SW480 (cell line): ENCODE measurements at places on chromosomes 6 and 20.

DNA sequence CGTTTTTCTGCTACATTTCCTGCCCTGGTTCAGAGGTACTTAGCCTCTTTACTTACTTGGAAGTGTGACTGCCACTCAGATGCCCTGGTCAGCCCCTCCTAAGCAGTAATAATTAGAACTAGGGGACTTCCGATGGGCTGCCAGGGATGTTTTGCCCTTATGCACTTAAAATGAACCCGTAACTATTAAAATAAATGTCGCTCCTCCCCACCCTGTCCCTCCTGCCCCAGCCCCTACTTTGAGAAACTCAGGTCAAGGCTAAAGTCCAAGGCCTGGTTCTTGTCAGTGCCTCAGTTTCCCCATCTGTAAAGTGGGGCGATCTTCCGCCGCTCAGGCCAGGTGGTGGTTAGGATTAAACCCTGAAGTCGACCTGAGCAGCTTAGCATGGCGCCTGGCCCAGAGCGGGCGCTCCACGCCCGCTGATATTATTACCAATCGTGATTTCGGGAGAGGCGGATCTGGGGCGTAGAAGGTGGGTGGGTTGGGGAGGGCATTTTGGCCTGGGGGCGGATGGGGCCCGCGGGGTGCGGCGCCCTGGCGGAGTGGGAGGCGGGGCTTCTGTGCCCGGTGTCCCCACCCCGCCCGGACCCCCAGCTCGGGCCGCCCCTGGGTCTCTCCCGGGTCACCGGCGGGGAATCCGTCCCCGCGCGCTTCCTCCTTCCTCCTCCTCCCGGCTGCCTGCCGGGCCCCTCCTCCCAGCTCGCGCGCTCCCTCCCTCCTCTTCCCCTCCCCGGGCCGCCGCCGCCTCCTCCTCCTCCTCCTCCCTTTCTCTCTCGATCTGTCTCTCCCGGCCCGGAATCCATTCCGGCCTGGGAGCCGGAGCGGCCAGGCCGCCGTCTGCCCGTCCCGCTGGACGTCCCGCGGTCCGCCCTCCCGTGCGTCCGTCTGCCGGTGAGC is at the start of gene SRC:
Gene SRC (plus strand): TSS at position 802 of the 897 bp plus-strand sequence. CDS start 38,014 bp downstream, outside the sequence.
- DNase-seq, result peak; percentile 74

DNA sequence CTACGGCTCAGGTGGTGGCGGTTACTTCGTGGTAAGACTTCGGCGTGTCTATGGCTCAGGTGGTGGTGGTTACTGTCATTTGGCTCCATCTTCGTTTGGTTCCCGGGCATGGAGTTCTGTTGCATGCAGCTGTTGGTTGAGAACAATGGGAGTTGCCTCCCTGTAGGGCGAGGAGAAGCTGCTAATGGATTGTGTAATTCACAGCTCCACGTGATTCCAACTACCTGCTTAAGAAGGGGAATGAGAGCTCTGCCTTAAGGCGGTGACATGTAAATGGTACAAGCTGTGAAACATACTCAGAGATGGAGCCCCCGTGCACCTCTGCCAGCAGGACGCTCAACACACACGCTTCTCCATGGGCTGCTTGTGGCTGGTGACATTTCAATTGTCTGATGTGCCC is 12.4 kb upstream of the DACT2 start:
- DNase-seq, result no peak

DNA sequence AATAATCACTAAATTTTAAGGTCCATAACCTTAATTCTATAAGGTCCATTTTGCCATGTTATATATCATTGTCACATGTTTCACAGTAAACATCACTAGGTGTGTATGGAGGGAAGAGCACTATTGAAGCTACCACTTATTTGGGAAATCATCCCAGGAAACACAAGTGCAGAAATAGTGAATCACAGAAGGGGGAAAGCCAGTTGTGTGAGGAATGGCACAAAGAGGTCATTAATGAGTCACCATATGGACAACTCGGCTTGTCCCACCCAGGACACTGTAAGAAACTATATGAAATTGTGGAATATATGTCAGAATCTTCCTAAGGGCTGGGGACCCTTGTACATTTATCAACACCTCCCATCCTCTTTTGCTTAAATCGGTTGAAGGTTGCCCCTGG is 13.7 kb downstream of the BTN3A1 start:
- no peak for DNase-seq

DNA sequence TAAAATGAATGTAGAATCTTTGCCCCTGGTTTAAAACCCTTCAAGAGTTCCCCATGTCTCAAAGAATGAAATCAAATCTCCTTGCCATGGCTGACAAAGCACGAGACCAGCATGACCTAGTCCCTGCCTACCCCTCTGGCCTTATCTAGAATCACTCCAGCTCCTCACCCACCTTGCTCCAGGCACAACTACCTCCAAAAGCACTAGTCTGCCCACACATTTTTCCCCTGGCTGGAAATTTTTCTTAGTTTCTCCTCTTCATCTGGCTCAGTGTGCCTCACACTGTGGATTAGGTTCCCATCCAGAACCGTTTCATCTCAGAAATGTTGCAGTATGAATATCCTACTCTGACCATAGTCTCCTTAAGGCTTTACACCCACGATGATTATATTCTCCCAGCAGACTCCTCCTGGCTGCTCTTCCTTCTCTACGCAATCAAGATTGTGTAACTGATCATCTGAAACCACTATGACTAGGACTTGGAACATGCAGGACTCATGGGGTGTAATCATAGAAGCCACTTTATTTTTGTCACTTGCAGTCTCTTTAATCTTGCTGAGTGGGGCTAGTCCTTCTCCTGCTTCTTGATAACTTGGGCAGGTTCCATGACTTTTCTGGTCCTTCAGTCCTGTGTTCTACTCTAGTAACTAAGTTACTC is 7.8 kb upstream of the MRS2 start:
- no peak for DNase-seq

GRCh38 chr6:98808541-98809210 is 25.7 kb upstream of the POU3F2 start:
- no peak for DNase-seq

GRCh38 chr20:24670981-24671380 is 201.6 kb downstream of the SYNDIG1 start:
- no peak for DNase-seq

DNA sequence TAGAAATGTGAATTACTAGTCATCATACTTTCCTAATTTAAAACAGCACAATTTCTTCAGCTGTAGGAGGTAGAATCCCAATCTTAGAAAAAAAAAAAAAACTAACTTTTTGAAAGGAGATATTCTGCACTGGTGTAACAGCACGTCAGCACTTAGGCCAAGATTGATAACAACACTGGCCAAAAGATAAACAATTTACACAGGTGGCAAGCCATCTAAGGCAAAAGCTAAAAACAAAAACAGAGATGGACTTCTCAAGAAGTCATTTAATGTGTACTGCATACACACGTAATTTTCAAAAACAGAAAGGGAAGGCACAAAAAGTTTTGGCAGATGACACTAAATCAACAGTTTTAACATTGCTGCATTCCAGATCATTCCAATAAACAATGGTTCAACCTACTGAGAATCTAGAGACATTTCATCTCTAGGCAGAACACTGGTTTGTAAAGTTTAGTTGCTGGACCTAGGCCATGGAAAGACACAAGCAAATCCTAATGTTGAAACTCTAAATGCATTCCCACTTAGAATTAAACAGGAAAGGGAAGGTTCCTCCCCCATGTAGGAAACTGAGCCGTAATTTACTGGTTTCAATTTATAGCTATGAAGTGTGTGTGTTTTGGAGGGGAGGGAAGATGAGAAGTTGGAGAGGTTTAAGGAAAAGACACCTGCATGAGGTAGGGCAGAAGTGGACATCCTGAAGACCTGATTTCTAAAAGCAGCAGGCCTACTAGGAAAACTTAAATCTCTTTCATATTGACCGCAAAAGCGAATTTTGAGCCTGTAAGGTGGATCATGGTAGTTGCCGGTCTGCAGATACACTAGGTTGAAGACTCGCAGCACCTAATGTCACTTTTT is 1.3 kb downstream of the GCLC start:
- DNase-seq, result no peak

GRCh38 chr6:4162370-4162769 is 27.0 kb upstream of the ECI2 start:
- DNase-seq, result no peak

DNA sequence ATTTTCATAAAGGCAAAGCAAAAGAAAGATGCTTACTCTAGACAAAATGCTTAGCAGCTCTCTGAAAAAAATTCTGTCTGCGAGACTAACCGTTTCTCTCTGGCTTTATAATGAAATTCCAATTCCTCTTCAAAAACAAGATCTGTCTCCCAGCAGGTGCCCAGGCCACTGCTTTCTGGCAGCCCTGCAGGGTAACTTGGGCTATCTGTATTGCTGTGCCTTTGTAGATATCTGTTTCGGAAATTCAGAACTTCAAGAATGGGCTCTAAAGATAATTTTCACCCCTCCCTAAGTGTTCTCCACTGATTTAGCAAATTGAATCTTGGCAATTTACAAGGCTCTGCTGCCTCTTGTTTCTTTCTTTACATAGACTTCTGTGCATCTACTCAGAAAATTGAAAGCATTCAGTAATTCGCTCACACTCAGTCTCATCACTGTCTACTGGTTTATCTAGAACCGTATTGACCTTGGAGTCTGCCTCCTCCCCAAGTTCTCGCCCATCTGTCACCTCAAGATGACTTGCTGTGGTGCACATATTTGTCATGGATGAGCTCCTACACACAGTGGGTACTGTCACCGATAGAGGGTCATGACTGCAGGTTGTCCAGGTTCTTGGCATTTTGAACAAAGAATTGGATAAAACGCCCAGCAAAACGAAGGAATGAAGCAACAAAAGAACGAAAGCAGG is 26.4 kb upstream of the FABP7 start:
- no peak for DNase-seq

GRCh38 chr6:83885984-83886383 is 26.5 kb downstream of the CYB5R4 start:
- DNase-seq, result no peak
